ENCODE measurements at places on chromosomes 12 and 14.

DNA sequence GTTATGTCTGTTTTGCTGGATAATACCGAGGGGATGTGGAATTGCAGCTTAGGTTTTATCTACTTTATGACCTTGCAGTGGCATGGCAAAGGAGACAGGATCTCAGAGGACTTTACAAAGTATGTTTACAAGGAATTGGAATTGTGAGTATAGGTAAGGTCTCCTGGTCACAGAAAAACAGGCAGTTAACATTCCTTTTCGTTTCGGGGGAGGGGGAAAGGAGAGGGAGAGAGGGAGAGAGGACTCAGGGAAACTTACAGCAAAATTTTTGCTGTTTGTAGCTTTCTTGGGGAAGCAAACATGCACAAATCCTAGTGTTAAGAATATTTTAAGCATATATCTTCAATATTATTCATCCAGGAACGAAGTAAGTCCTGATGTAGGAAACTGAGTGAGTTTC, 590.5 kb upstream of the LRFN5 start:
- DNase-seq: no peak

GRCh38 chr14:54105406-54105805, 148.8 kb upstream of the BMP4 start:
- DNase-seq: no peak

GRCh38 chr14:88507208-88507607, 47.6 kb downstream of the PTPN21 start:
- no peak for DNase-seq

GRCh38 chr14:50099335-50099734, 17.0 kb downstream of the VCPKMT start:
- DNase-seq: no peak

DNA sequence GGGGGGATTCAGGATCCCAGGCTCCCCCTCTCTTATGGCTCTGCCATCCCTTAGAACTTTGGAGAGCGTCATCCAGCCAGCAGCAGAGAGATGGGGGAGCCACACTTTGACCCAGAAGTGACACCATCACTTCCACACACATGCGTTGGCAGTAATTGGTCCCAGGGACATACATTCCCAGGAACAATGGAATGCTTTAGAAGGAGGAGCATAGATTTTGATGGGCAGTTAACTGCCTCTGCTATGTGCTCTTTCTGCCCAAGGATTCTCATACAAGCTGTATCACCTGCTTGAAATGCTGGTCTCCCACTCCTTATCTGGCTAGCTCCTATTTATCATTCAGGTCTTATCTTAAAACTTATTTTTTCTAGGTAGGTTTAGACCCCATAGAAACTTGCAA, 109.0 kb upstream of the RPH3A start:
- no peak for DNase-seq

DNA sequence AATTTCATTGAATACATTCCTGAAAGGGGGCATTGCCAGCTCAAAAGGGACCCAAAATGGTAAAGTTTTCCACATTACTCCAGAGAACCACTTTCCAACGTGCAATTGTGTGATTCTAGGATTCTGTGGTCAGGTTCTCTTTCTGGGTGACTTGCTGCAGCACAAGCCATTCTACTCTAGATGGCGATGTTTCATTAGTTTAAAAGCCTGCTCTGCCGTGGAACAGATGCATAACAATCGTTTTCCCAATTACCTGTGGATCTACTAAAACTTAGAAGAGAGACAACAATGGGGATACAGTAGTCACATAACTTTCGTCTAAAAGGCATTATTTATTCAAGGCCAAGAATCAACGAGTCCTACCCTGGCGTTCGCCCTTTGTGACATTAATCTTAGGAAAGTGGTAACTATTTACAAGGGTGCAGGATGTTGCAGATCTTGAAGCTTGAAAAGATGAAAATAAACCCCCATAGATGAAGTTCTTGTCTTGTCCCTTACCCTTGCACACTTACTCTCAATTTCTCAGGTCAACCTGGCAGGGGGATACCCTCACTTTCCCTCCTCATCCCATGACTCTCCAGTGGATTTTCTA, 400.9 kb downstream of the SNAPC1 start:
- DNase-seq: no peak

- DNase-seq: no peak
Observed at GRCh38 chr14:51463461-51463860, 188.2 kb upstream of the FRMD6 start.

DNA sequence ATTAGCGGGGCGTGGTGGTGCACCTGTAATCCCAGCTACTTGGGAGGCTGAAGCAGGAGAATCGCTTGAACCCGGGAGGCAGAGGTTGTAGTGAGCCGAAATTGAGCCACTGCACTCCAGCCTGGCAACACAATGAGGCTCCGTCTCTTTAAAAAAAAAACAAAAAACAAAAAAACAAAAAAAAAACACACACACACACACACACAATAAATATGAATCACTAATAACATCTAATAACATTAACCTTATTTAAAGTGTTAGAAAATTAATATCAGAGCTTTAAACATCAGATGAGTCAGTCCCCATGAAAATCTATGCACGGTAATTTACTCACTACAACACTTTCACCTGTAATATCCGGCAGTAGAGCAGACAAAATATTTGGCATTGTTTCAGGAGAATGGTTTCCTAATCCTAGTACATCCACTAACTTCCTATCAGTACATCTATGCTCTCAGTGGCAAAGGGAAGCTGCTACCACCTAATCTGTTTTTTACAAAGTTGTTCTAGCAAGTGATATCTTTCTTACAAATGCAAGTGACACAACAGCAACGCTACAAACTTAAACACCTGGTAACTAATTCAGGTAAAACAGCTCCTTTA, 36.2 kb downstream of the MED13L start:
- no peak for DNase-seq

DNA sequence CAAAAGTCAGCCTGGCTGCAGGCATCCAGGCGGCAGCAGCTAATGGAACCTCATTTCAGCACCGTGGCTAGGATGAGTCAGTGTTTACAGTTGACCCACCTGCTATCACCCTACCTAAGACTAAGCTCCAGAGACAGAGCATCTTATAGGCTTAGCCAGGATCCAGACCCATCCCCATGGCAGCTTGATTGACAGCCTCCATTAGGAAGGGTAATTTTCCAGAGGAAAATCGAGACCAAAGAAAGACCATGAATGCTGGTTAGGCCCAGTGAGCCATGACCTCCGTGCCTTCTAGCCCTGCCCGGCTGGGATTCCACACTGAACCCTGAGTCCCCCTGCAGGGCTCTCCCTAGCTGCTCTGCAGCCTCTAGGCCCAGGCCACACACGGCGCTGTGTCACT, 38.7 kb downstream of the TUNAR start:
- DNase-seq: no peak

DNA sequence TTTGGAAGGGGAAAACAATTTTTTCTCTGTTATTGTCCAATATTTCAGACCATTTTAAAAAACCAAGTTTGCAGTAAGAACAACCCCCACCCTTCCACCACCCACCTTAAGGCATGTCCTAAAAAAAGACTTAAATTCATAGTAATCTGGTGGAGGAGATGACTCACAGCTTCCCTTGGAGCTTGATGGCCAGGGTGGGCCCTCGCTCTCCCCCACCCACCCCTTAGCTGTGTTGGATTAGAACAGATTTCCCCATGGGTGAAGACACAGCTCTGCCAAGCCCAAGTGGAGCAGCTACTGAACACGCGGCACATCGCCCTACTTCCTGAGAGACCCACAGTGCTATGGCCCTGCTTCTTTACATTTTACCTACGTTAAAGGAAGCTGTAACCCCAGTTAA, 140.3 kb downstream of the GCH1 start:
- no peak for DNase-seq

- no peak for DNase-seq
Observed at GRCh38 chr12:48981757-48982157, 3.6 kb downstream of the WNT1 start.

DNA sequence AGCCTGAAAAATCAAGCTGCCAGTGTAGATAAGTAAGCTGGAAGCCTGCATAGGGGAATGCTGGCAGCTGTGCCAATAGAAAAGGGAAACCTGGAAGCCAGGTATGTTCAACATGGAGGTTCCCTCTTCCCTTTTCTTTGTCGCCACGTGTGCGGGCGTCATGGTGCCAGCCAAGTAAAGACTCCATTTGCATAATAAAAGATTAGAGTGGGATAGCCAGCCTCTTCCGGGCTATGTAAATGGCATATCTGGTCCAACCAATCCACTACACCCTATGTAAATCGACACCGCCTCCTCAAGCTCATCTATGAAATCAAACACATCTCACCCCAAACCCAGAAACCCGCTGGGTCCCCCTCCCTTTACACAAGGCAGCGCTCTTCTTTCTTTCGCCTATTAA, 5.6 kb upstream of the ADGRD1 start:
- no peak for DNase-seq

GRCh38 chr12:26338586-26339572, 143.5 kb downstream of the SSPN start:
- DNase-seq: no peak

DNA sequence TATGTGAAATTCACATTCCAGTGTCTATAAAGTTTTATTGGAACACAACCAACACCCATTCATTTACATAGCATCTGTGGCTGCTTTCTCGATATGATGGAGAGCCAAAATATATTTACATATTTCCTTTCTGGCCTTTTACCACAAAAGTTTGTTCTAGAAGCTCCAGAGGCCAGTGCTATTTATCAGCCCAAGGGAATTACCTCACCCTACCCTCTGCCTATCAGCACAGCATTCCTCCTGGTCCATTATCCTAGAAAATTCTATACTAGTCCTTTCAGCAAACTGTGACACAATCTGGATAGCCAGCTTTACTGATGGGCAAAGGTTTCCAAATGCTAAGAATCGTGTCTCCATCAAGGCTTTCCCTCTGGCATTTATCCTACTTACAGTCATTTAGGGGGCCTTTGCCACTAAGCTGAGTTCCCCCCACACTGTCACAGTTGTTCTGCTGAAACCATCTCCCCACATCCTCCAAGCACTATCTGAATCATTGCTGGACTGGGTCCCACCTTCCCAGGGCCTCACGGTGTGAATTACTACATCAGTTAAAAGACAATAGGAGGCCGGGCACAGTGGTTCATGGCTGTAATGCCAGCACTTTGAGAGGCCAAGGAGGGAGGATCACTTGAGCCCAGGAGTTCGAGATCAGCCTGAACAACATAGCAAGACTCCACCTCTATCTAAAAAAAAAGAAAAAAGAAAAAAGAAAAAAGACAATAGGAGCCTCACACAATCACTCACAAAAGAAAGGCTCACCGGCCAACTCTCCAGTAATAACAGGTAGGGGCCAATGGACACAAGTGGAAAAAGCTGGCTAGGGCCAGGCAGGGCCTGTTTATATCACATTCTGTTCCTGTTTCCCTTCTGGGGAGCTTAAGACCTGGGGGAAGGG, 12.1 kb downstream of the SYNE3 start:
- no peak for DNase-seq

GRCh38 chr12:33044447-33044846, 147.9 kb upstream of the PKP2 start:
- DNase-seq: no peak

GRCh38 chr14:32078023-32078857, 1.1 kb downstream of the ARHGAP5 start:
- no peak for DNase-seq

GRCh38 chr12:63905544-63905943, 61.0 kb downstream of the SRGAP1 start:
- DNase-seq: no peak

DNA sequence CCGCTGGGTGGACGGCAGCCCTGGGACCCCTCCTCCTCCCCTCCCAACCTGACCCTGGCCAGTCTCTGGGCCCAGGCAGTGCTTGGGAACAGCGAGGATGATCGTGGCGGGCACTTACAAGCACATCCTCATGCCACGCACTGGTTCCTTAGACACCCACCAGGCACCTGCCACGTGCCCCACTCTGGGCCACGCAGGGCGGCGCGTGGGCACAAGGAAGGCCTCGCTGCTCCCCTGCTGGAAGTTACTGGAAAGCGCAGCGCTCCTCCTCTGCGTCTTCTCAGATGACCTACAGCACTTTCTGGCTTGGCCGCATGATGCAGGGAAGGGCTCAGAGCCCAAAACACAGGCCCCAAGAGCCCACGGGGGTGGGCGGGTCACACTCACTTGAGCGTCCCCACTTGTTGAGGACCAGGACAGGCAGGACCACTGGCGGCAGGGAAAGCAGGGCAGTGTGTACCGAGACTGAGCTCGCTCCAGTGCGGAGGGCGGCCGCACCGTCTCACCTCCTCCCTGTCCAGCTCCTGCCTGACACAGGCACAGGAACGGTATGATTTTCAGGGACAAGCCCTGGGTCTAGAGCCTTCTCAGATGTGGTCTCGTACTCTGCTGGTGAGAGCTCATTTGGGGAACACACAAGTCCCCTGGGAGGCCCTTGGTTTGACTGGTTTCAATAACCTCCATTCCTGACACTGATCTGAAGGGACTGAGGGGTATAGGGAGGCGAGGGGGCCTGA, 128.3 kb upstream of the EVL start:
- DNase-seq: no peak

- DNase-seq: no peak
Observed at GRCh38 chr12:109888179-109889020, 8.1 kb upstream of the GLTP start.

DNA sequence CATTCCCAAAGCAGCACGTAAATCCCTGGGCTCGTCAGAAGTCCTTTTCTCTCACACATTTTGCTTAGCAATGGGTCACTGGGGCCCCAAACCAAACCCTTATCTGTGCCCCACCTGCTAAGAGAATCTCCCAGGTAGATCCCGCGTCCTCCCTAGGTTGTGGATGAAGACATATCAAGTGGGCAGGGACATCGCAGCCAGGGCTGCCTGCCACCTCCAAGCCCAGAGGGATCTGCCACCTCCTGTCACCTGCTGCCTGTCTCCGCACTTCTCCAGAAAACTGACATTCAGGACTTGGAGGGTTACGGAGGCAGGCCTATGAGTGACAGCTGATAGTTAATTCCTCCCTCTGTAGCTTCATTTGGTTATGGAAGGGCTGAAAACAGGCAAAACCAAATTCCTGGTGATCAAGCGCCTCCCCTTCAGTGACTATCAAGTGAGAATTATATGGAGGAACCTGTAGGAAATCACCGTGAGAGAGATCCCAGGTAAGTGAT, 19.5 kb downstream of the BCL11B start:
- DNase-seq: no peak

GRCh38 chr14:99615497-99616157, 11.6 kb upstream of the CCDC85C start:
- no peak for DNase-seq

All from activated CD8-positive, alpha-beta memory T cell treated with anti-CD3 and anti-CD28 coated beads for 1 hour (primary cell).